ENCODE measurements at places on chromosomes 1 and 21.

- no peak for DNase-seq
These were observed 36.9 kb upstream of the BACH1 start for GRCh38 chr21:29261555-29262540.

- DNase-seq: no peak
These were observed 61.9 kb upstream of the SLC5A9 start for GRCh38 chr1:48160486-48161132.

- no peak for DNase-seq
These were observed 188.5 kb downstream of the NFIA start for GRCh38 chr1:61270761-61271411.

GRCh38 chr1:234721476-234722269 lies 111.7 kb upstream of the IRF2BP2 start:
- DNase-seq: no peak

DNA sequence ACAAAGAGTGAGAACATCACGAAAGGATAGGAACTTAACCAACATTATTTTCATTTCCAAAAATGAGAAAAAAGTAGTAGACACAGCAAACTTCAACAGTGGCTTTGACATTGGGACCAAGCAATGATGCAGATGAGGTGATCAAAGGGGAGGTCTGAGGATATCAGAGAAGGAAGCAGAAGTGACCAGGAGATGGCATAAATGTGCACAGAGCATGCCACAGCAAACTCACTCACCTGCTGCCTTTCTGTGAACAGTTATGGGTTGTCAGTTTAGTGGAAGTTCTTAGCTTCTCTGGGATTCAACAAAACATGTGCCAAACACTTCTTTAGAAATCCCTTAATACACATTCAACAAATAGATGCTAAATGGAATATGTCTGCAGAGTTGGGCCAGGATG lies 290.1 kb downstream of the PLPP3 start:
- DNase-seq: no peak

DNA sequence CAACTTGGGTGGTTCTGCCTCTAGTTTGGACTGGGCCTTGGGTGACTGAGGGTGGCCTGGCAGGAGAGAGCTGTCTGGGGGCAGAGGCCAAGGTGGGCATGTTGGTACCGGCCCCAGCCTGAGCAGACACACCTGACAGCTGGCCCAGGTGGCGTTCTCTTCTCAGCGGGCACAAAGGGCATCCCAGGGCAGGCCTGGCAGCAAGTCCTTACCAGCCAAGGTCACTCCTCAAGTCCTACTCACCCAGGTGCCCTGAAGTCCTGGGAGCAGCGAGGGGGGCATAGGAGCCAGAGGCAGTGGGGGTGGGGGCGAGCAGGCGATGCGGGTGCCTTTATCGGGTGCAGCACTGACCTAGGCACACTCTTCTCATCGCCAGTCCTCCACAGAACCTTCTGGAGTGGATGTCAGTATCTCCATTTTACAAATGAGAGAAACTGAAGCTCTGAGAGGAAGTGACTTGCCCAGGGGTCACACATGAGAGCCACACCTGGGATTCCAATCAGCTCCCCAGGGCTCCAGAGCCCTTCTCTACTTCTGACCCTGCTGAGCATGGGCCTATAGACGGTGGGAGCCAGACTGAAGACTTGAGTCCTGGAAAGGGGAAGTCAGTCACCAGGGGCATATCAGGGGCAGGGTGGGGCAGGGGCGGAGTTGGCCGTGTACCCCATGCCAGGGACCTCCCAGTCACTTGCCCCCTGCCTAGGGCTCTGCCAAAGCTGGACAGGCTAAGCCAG lies 587 bp upstream of the SLC25A34 start:
- DNase-seq: no peak

DNA sequence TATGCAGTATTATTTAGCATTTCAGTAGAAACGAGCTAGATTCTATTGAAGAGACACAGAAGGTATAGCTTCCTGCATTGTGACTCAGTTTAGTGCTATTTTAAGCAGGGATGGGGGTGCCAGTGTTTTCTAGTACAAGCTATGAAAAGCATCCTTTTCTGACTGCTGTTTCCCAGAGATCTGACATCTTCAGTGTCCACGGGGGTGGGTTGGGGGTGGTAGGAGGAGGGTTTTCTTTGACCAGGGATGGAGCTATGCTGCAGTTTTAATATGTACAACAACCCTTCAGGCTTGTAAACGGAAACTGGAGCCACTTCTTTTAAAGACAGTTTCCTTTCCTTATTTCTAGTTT lies 2.7 kb upstream of the NEGR1 start:
- DNase-seq: no peak

- no peak for DNase-seq
These were observed 7.0 kb upstream of the SMCP start for GRCh38 chr1:152870831-152871730.

GRCh38 chr1:63951059-63951946 lies 177.5 kb downstream of the ROR1 start:
- no peak for DNase-seq

DNA sequence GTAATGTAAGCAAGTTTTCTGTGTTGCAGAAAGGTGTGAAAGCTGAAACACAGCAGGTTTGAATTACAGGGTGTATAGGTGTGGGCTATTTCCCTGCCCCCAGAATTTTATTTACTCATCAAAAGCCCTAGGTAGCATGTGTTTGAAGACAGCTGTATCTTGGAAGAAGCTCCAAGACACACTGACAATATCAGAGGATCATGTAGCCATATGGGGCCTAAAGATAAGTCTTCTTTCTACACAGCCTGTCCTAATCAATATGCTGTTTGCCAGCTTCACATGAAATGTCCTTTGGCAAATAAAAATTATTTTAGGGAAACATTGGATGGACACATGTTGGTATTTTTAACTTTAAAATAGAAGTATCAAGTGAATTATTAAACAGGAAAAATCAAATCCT lies 17.5 kb upstream of the SUCO start:
- no peak for DNase-seq

GRCh38 chr1:218403300-218403699 lies 58.2 kb downstream of the TGFB2 start:
- DNase-seq: no peak

GRCh38 chr1:44242746-44243145 lies 29.5 kb downstream of the DMAP1 start:
- DNase-seq: no peak

- DNase-seq: no peak
These were observed 125.0 kb downstream of the AKT3 start for GRCh38 chr1:243725075-243725474.

DNA sequence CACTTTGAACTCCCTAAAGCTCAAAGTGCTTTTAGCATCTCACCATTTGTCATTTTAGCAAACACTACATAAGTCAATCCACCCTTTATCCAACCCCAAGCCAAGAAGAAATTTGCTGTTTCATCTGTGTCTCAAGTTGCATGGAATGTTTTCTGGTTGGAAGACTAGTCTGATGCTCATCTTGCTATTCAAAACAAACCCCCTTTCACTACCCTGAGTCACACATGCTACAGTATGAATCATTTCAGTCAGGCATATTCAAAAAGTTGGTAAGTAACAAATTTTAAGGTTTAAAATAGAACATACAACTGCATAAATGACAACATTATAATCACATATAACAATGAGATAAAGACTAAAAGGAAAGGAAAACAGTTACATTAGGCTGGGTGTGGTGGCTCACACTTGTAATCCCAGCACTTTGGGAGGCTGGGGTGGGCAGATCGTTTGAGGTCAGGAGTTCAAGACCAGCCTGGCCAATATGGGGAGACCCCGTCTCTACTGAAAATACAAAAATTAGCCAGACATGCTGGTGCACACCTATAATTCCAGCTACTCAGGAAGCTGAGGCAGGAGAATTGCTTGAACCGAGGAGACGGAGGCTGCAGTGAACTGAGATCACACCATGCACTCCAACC lies 38.7 kb downstream of the DSTYK start:
- no peak for DNase-seq

- no peak for DNase-seq
These were observed 11.1 kb upstream of the MSTO1 start for GRCh38 chr1:155598842-155599331.

All from activated naive CD8-positive, alpha-beta T cell treated with anti-CD3 and anti-CD28 coated beads for 36 hours (primary cell).